Fibroblast of pulmonary artery (primary cell): ENCODE measurements at places on chromosomes 6 and 20.
A peak's percentile ranks its signal among the peaks of the same experiment; 100 is the strongest.

- DNase-seq, result no peak
Measured at GRCh38 chr6:136771306-136771705, 21.0 kb downstream of the MAP3K5 start.

- DNase-seq, result no peak
Measured at GRCh38 chr20:39717936-39718335, 755.8 kb downstream of the DHX35 start.

GRCh38 chr6:72702421-72702820 lies 80.6 kb downstream of the KCNQ5 start:
- no peak for DNase-seq

DNA sequence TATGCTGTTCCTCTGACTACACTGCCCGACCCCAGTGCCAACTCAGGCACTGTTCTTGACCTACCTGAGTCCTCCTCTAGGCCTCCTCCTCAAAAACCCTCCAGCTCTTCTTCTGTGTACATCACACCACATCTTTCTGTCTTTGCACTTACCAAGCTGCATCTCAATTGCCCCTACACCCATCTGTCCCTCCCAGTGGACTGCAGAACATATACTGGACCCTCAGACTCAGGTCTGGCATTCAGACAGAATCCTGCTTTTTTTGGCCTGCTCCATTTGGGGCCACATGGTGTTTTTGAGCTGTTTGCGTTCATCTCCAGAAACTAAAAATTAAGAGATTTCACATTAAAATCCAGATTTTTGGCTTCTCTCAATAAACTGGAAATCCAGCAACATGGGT lies 23.2 kb upstream of the YWHAB start:
- no peak for DNase-seq

DNA sequence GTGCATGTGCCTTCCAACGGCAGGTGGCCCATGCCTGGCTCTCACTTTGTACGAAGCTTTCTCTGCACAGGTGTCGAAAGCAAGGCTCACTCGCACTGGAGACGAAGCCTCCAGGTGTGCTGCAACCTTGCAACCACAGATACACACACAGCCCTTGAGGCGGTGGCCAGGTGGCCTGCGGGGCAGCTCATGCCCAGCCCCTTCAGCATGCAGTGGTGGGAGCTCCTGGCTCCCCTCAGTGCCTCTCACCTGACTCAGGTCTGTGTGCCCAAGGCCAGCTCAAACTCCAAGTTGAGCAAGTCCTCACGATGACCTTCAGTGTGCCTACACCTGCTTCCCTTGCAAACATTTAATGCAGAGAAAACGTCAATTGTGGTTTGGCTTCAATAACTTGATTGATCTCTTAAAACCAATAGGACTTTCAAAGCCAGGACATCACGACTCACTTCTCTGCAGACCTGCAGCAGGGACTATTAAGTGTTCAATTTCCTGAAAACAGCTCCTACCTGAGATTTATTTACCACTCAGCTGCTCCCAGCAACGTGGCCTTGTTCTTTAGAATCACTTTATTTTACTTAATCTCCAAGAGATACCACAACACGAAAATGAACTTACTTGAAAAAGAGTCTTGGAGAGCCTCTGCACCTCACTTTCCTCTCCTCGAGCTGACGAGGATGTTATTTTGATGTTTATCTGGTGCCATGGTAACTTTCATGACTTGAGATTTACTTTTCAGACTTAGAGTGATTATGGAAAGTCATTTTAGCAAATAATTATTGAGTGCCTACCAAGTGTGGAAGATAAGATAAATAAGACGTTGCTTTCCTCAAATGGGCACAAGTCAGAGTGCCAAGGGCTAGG lies 86.3 kb downstream of the SLC22A23 start:
- DNase-seq, result no peak

GRCh38 chr20:17848249-17849048 lies 120.1 kb downstream of the SNX5 start:
- no peak for DNase-seq

- DNase-seq, result peak; percentile 15
Measured at GRCh38 chr6:127267646-127268625, 1.3 kb downstream of the RNF146 start.

GRCh38 chr6:162343936-162344645 lies 383.5 kb downstream of the PRKN start:
- DNase-seq, result peak; percentile 14

- DNase-seq, result no peak
Measured at GRCh38 chr6:130787726-130788500, 39.3 kb upstream of the SMLR1 start.

DNA sequence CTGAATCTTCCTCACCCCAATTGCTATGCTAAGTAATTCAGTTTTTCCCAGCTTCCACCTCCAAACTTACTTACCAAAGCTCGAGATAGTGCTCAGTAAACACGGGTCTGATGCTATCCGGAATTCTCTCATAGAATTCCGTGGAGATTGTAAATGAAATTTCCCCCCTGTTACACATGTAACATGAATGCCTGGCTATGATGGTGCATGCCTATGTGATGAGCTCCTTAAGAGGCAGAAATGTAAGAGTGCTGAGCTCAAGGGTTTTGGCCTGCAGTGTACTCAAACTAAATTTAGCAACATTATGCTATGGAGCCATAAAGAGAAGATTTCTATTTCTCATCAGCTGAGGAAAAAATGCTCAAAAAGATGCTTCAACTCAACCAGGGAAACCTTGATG lies 133.4 kb upstream of the FUT9 start:
- DNase-seq, result no peak

DNA sequence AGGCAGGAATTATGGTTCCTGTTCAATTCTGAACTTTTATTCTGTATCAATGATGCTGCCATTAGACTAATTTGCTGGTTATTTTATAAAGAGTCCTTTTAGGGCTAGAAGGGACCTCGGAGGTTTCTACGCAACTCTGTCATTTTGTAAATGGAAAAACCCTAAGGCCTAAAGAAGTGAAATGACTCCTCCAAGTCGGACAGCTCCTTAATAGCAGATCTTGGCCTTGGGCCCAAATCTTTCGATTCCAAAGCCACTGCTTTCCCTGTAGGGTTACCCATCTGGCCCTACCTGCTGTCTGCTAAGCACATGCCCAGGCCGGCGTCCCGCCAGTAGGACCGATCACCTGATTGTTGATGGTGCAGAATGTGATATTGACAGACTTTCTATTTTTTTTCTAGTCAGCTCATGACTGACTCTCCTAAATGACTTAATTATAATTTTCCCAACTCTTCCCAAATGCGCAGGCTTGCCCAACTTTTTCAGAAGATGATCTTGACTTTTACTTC lies 40.2 kb downstream of the PLEKHG1 start:
- DNase-seq, result no peak

- no peak for DNase-seq
Measured at GRCh38 chr20:64116016-64116415, 8.7 kb upstream of the NPBWR2 start.

DNA sequence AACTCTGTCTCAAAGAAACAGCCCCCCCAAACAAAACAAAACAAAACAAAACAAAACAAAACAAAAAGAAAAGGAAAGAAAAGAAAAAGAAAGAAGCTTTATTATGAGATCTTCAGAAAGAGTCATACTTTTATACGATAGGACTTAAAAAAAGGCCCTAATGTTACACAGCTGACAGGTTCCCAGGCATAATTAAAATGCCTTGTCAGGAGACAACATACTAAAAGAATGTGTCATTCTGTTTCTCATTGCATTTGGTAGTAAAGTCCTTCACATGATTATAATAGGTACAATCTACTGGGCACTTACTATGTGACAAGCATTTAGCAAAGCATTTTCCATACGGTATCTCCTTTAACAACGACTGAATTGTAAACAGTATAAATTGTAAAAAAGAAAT lies 36.4 kb upstream of the RPN2 start:
- DNase-seq, result no peak

GRCh38 chr6:40342723-40343122 lies 244.4 kb downstream of the LRFN2 start:
- DNase-seq, result no peak

DNA sequence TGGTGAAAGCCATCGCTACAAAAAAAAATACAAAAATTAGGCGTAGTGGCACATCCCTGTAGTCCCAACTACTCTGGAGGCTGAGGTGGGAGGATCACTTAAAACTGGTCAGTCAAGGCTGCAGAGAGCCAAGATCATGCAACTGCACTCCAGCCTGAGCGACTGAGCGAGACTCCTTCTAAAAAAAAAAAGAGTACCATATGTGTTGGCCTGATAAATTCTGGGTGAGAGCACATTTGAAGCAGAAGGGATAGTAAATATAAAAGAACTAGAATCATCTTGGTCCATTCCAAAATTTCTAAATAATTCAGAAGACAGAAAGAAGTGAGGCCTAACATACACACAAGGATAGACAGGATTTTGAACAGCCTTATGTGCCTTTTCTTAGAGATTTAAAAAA lies 2.2 kb downstream of the IBTK start:
- DNase-seq, result no peak

DNA sequence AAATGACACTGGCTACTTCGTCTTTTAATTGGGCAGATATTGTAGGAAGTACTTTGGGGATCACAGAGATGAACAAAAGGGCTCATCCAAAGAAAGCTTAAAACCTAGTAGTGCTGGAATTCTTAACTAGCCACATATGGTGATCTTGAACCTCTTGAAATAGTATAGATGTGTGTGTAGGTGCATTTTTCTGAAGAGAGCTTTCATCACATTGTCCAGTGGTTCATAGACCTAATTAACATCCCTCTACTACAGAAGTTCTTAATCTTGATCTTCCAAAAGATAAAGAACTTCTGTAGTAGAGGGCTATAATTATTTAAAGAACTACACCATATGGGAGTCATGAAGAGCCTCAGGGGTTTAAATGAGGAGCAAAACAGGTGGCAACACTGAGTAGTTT lies 2.3 kb upstream of the PRIM2 start:
- DNase-seq, result no peak

DNA sequence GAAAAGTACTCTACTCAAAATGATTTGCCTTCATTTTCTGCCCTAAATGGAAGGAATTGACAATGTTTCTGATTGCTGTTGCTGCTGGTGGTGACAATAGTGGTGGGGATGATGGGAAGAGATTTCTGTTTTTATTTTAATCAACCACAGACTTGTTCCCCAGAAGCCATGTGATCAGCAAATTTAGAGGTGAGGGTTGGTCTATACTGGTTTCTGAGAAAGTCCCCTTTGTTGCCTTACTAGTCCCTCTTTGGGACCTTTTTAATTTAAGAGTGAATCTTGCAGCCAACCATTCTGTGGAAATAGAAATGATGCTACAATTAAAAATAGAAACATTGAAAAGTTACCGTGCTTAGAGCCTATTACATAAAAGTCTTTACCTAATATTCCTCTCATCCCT lies 43.2 kb downstream of the AIG1 start:
- no peak for DNase-seq
